ENCODE measurements at places on chromosomes 1 and 21.

DNA sequence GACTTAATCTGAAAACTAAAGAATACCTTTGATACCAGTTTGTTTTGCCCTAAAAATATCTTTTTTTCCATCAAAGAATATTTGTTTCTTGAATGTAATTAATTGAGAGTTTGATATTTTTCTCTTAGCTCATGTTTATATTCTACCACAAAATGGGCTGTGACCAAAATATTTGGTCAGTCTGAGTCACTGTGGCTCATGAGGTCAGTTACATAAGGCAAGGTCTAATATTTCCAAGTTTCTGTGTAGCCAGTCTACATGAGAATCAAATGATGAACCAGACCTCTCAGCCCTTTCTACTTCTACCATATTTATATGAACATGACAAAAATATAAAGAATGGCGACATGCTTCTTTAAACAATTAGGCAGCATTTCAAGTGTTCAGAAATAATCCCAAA, 83.0 kb upstream of the IVNS1ABP start:
- DNase-seq, result no peak

- DNase-seq, result no peak
These were observed 47.2 kb downstream of the LRRC53 start for GRCh38 chr1:74465193-74465681.

DNA sequence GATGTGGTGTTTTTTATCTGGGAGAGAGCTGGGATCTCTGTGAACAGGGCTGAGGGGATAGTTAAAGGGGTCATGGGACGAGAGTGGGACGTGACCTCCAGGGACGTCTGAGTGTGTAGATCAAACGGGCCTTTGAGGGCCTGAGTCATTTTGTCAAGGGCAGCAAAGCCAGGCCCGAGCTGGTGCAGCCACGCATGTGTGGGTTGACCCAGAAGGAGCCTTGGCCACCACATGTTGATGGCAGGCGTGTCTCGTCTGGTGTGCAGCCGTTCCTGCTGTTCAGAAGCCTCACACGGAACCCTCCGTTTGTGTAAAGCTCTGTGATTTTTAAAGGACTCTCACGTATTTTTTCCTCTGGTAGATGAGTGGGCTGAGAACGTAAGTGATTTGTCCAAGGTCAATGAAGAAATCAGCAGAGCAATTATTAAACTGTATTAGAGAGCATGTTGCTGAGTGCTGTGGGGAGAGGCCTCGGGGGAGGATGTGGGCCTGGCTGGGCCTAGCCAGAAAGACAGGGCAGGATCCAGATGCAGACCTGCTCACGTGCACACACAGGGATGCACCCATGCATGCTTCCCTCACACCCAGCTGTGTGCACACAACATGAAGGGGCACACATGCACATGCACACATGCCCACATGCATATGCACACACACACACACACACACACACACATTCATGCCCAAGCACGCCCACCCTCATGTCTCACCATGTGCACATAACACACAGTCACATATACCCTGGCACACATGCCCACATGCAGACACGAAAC, 89.8 kb downstream of the AJAP1 start:
- no peak for DNase-seq

DNA sequence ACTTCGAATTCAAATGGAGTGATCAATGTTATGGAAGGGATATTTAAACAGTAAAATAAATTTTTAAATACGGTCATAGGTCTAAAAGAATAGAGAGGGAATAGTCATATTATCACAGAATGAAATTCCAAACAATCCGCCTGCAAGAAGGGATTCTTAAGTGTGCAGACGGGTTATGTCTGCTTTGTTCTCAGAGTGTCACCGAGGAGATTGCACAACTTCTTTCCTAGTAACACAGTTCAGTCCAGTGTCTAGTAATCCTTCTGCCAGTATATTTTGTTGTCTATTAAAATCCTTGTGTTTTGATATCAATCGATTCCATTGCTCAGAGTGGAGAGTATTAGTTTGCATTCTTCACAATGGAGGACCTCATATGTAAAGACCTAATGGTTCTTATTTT, 48.4 kb downstream of the LRRC53 start:
- no peak for DNase-seq

DNA sequence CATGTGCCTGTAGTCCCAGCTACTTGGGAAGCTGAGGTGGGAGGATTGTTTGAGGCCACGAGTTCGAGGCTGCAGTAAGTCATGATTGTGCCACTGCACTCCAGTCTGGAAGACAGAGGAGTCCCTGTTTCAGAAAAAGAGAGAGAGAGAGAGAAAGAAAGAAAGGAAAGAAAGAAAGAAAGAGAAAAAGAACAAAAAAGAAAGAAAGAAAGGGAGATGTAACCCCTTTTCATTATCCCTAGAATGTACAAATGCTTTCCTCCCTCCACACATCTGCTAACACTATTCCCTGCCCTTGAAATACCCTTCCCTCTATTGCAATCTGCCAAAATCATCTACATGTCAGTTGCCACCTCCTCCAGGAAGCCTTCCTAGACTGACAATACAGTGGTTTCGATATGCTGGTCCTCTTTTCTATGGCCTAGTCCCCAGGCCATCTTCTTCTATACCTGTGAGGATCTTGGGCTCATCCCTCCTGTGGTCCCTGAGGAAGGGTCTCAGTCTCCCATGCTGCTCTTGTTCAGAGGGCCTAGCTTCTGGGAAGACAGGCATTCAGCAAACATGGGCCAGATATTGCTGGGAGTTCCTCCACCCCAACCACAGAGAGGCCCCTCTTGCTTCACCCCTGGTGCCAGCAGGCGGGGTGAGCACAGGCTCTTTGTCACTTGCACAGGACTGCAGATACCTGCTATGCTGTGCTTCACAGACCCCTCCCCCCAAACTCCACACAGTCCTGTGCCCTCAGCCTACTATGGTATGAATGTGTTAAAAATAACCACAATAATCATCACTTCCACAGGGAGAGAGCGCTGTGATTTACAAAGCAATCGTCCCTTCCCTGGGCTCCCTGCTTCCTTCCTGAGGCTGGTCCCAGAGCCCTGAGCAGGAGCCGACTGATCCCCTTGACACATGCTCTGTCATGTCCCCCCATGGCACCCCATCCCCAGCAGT, 14.1 kb downstream of the ADGRB2 start:
- DNase-seq, result no peak

DNA sequence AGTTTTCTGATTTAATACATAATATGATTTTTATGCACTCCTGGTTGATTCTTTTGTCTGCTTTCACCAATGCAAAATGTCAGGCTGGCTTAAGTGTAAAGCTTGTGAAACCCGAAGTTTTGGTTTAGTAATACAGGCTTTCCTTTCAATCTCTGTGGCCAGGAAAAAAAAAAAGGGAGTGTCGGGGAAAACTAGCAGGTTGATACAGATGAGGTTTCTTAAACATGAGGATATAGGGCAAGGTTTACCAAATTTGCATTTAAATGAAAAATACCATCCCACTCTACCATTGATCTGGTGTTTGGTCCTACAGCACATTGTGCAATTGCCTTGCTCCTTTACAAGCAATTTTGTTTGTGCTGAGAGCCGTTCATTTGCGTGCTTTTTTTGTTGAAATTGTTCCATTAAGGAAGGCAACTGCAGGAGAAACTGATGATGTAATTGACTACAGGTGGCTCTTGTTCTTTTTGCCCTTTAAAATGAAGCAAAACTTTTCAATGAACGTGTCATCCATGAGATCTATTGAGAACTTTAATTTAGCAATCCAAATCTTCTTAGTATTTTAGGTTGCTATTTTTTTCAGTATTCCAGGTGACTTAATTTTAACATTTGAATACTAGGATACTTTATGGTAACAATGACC, 22.7 kb downstream of the CLIC6 start:
- DNase-seq, result no peak

GRCh38 chr1:84724128-84724860, 34.0 kb upstream of the SSX2IP start:
- peak; percentile 24 for DNase-seq
